ENCODE measurements at places on chromosomes 6 and 20.

- DNase-seq: no peak
Measured at GRCh38 chr6:161496941-161497340, 223.1 kb upstream of the AGPAT4 start.

DNA sequence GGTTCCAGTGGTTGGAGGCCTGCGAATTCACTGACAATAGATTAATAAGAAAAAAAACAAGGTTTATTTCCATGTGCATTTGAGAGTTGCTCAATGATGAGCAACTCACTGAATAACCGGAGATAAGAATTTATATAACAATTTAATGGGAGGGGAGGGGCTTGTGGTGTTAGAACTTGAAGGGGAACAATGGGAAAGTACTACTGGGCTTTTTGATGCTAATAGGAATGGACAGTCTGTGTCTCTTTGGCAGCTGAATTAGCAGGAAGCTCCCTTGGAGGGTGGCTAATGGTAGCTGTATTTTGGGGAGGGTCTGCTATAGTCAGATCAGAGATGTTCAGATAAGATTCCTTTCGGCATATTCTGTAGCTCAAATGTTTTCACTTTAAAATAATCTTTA, 62.4 kb upstream of the GMDS start:
- DNase-seq: no peak

DNA sequence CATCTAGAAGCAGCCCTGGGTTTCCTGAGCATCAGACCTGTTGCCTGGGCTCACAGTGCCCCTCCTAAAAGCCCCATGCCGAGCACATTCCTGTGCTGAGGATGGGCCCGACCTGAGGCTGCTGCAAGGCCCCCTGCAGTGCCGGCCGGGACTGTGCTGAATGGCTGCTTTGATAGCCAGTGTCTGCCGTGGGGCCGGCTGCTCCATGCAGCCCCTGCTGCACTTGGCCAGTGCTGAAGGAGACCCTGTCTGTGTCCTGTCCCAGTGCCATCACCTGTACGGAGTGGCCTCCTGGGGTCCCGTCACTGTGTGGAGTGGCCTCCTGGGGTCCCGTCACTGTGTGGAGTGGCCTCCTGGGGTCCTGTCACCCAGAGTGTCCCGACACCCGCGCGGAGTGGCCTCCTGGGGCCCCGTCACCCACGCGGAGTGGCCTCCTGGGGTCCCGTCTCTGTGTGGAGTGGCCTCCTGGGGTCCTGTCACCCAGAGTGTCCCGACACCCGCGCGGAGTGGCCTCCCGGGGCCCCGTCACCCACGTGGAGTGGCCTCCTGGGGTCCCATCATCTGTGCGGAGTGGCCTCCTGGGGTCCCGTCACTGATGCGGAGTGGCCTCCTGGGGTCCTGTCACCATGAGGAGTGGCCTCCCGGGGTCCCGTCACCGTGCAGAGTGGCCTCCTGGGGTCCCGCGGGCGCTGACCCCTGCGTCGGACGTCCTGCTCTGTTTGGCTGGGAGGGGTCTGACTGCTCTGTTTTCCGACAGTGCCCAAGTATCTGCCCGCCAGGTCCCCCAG, 7.0 kb downstream of the COL9A3 start:
- DNase-seq: no peak

DNA sequence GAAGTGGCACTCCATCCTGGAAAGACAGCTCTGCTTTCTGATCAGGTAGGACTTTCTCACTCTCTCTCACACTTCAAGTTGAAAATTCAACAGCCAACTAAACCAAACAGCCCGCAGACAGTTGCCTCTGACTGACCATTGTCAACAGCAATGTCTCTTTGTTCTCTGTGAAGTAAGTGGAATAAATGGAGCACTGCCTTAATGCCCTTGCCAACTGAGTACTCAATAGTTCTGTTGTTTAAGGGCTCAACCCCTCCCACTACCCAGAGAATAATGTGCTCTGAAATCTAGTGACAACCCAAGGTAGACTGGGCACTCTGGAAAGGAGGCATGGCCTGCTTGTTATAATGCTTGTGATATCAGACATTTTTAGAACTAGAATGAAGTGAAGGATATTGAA, 16.8 kb upstream of the BCLAF1 start:
- no peak for DNase-seq

GRCh38 chr20:4711511-4711910, 10.2 kb upstream of the PRND start:
- DNase-seq: peak; percentile 12

DNA sequence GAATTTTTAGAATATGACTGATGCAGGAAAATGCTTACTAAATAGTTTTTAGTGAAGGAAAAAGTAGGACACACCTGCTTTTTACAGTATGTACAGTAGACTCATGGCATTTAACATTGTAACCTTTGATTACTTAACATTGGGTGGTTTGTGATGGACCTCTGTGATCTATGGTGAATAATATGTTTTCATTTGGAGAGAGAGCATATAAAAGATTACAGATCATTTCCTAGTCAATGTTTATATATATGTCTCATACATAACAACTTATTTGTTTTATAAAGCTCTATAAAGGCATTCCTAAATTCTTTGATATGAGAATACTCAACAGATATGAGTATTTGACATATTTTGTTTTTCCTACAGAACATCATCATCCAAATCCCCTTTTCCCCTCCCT, 129.3 kb upstream of the PDE7B start:
- DNase-seq: no peak

DNA sequence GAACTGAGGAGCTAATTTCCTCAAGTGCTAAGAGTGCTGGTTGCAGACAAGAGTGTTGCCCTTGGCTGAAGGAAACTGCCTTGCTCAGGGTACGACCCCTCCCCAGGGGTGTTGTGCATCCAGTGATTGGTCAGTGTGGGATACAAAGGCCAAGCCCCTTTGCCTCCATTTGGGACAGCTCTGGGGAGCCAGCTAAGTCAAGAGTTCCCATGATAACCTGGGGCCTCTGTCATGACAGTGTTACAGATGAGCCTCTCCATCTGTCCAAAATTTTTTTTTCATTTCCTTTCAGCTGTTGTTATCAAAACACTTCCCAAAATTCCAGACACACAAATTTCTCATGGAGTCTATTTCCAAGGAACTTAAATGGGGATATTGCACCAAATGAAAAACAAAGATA, 93.3 kb downstream of the HS3ST5 start:
- no peak for DNase-seq

GRCh38 chr20:47349365-47350180, 6.9 kb downstream of the ZMYND8 start:
- DNase-seq: no peak

DNA sequence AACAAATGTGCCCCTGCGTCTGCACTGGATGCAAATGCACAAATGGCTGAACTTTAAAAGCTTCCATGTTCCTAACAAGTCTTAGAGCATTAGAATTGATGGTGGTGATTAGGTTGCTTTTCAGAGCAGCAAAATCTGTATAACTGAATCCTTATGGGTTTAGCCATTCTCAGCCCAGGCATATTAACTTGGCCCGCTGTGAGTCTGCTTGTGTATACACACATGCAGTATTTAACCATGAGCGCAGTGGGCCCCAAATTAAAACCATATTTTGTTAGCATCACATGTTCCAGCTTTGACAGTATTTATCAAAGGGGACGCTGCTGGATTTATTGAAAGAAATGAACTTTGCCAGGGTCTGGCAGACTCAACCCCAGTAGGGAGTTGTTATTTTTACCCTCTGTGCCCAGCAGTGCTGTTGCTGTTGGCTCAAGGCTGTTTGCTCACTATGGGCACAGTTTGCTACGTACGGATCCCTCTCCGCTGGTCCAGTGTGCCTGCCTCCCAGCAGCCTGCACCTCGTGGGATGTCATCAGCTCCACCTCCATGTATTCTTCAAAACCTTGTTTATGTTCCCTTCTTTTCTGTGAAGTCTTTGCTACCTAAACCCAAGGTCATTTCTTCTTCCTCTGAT, 144.7 kb downstream of the QRSL1 start:
- DNase-seq: peak; percentile 43

GRCh38 chr6:139538366-139538765, 163.9 kb upstream of the CITED2 start:
- DNase-seq: no peak

DNA sequence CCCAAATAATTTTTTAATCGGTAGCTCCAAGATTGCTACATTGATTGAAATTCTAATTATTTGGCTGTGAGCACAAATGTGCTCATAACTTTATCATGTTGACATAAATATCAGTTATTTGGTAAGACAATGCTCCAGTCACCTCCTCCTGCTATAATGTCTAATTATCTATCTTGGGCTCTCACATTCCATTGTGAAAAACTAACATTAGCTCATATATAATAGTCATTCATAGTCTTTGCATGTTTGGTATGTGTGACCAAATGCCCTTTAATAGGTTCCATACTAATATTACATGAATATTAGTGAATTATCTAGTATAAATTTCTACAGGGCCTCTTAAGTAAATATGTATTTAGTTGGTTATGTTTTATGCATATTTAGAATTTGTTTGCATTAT, 185.6 kb upstream of the MCHR2 start:
- no peak for DNase-seq

GRCh38 chr20:31608251-31608945, 3.3 kb downstream of the ID1 start:
- peak; percentile 96 for DNase-seq

- peak; percentile 94 for DNase-seq
Measured at GRCh38 chr6:142945049-142945445, at the start of gene HIVEP2. TSS of gene HIVEP2 (minus strand) at chr6:142945176. CDS start at chr6:142774738, 170,438 bp downstream.

- peak; percentile 55 for DNase-seq
Measured at GRCh38 chr20:17969884-17970409, 1.1 kb downstream of the MGME1 start.

DNA sequence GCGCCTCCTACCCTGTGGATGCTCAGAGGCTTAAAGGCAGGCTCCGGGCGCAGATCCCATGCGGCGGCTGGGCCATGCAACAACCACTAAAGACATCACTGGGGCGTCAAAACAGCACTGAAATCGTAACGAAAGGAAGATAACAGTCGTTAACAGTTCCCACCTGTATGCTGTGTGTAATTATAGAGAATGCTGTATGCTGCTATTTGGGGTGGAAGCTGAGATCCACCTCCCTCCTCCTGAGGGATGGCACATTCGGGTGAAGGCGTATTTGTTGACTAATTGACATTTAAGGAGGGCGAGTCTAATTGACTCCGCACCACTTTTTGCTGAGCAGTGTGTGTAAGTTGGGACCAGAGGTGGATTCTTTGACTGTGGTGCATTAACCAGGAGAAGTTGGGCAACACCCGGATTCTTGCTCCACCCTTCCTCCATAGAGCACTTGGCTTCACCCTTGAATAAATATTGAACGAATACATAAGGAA, 687 bp downstream of the SLC35A1 start:
- DNase-seq: no peak

GRCh38 chr20:2851086-2851485, 10.5 kb downstream of the VPS16 start:
- DNase-seq: no peak

- DNase-seq: peak; percentile 61
Measured at GRCh38 chr6:28880894-28881780, 42.6 kb downstream of the TRIM27 start.

DNA sequence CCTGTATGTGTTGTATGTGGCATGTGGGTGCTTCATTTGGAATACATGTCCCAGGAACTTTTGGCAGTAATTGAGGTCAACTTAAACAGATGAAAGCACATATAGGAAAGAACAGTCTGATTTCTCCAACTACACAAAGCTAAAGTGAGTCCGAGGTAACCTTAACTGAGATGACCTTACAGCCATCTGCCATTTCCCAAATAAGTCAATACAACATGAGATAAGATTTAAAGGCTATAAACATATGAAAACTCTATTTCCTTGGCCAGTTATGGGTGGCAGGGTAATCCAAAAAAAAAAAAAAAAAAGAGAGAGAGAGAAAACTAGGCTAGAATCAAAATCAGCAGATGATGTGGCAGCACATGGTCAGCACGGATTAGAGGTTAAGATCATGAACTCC, 1068.3 kb downstream of the KHDRBS2 start:
- no peak for DNase-seq

GRCh38 chr6:89120371-89120770, 2.5 kb upstream of the SRSF12 start:
- DNase-seq: no peak

DNA sequence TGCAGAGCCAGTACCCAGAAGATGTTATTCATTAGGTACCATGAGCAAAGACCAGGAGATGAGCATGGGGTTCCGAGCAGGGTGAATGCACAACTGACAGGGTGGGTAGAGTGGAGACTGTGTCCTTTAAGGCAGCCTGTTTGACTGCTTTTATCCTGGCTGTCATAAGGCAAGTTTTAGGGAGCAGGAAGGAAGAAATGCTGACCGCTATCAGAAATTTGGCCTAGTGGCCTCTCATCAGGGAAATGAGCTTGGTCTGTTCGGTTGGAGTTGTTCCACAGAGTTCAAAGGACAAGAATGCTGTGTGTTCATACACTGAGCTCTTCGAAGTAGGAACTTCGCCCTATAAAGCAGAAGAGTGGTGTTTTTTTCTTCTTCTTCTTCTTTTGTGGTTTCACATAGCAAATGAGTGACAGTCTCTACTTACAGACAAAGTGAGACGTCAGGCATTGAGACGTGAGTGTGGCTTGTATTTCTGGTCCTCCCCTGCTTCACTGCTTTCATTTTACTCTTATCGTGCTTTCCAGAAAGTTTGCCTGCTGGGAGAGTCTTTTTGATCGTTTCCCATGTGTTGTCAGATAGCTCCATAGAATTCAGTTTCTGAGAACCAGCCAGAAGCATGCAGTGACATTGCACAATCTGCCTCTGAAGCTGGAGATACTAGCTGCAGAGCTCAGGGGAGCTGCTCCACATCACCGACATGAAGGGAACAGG, at the start of gene CASS4:
TSS of gene CASS4 (plus strand) at position 502 of the 714 bp plus-strand sequence. CDS start at position 701, 199 bp downstream.
- peak; percentile 65 for DNase-seq

DNA sequence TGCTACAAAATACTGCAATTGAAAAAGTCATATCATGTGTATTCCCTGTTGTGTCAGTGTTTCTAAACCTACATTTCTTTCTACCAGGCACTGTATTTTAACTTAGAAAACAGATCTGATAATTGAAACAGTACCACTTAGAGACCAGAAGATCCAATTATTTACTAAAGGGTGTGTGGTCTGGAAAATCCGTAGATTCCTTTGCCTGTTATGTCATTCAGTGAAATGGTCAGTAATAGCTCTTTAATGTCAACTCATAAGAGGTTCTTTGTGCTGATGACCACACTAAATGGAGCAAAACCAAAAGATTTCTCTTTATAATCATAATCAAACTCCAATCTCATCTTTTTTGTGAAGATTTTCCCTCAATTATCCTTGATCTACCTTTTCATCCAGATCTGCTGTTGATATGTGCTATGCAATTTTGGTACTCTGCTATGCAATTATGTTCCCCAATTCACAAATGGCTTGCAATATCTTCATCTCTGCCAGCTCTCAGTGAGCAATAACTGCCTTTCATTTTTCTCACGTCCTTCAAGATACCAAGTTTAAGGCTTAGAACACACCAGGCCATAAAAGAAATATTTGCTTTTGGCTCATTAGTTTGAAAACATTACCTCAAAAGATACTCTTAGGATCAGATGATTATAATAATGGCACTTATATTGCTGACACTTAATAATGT, 165.5 kb downstream of the MOXD1 start:
- DNase-seq: no peak

GRCh38 chr6:85283436-85283835, 166.4 kb upstream of the NT5E start:
- no peak for DNase-seq

DNA sequence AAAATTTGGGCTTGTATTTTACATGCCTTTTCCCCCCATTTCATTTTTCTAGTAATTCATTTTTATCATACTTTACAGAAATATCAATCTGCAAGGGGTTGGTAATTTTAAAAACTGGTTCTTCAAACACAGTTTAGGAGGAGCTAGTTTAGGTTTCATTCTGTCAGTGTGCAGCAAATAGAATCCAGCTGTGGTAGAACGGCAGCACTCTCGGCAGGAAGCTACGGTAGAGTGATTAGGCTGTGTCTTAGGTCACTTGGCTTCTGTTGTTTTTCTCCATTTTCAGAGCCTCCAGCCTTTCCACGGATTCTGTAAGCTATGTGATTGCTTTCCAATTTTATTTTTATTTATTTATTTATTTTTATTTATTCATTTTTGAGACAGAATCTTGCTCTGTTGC, 32.7 kb downstream of the TLDC2 start:
- no peak for DNase-seq

All from left lobe of liver (tissue), 2 donors.